H1 (cell line): ENCODE measurements at places on chromosomes 16 and 17. TPM values are rescaled to one million over a fixed set of nuclear protein-coding genes. Genes with fewer than 3 reads are reported as not detected.

DNA sequence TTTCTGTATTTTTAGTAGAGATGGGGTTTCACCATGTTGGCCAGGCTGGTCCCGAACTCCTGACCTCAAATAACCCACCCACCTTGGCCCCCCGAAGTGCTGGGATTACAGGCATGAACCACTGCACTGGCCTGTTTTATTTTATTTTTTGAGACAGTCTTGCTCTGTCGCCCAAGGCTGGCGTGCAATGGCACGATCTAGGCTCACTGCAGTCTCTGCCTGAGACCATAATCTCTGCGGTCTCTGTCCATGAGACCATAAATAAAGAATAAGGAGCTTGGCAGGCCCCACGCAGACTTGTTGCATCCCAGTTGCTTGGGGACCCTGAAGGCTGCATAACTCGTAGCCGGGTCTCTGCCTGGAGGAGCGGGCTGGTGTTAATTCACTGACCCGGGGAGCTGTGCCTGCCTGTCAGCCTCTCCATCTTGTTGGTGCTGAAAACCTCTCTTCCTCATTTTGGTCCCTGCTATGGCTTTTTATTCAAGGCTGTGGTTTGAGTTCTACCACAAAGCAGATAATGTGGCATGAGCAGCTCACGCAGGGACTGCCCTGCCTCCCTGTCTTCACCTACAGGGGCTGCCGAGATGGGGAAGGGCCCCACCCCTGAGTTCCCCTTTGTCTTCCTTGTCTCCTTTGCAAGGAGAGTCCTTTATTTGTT lies 82.1 kb downstream of the MSI2 start:
- no peaks in the 10 kb centered on the region for H3K27me3 ChIP-seq
- no peaks in the 10 kb centered on the region for H3K36me3 ChIP-seq
- DNase-seq = no peak
- peaks cover 19% of the 10 kb centered on the region for H3K4me1 ChIP-seq
- no peak overlapping the region for H3K4me3 ChIP-seq
- H3K27ac ChIP-seq = no peak overlapping the region

- no peaks in the 10 kb centered on the region for H3K27me3 ChIP-seq
- H3K36me3 ChIP-seq = no peaks in the 10 kb centered on the region
- DNase-seq = peak; percentile 96
- peaks cover 2% of the 10 kb centered on the region for H3K4me1 ChIP-seq
- no peak overlapping the region for H3K4me3 ChIP-seq
- H3K27ac ChIP-seq = no peak overlapping the region
These were observed 11.5 kb upstream of the FOXN1 start for GRCh38 chr17:28494445-28495188.

DNA sequence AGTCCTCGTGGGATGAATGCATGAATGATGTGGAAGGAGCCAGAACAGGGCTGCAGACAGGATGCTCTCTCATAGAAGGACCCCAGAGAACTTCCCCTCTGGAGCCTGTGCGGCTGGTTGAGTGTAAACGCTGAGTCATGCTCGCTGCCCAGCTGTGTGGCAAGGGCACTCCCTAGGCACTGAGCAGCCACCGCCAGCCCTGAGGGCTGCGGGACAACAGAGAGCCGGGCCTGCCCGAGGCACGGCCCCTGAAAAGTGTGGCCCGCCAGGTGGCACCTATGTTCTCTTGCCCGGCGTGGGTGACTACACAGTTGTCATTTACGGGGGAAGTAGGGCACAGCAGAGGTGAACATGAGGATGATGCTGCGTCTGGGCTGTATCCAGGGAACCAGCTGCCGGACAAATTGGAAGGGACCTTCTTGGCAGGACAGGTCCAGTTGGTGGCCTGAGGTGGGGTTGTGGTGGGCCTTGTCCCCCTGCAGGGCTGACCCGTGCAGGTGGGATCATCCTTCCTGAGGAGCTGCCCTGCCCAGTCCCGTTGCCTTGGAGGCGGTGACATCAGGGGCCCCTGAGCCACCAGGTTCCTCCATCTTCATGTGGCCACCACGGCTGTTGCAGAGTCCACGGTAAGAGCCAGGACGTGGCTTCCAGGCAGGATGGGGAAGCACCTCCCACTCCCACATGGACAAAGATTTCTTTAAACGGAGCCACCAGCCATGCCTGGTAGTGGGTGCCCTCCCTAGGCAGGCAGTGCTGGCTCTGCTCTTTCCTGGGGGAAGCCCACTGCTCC lies 94.8 kb upstream of the CBX4 start:
- DNase-seq = no peak
- peaks cover 3% of the 10 kb centered on the region for H3K4me1 ChIP-seq
- H3K36me3 ChIP-seq = no peaks in the 10 kb centered on the region
- peaks cover 2% of the 10 kb centered on the region; the same call in 1 of the 2 replicates for H3K27me3 ChIP-seq
- H3K27ac ChIP-seq = no peak overlapping the region; the same call in 1 of the 2 replicates

DNA sequence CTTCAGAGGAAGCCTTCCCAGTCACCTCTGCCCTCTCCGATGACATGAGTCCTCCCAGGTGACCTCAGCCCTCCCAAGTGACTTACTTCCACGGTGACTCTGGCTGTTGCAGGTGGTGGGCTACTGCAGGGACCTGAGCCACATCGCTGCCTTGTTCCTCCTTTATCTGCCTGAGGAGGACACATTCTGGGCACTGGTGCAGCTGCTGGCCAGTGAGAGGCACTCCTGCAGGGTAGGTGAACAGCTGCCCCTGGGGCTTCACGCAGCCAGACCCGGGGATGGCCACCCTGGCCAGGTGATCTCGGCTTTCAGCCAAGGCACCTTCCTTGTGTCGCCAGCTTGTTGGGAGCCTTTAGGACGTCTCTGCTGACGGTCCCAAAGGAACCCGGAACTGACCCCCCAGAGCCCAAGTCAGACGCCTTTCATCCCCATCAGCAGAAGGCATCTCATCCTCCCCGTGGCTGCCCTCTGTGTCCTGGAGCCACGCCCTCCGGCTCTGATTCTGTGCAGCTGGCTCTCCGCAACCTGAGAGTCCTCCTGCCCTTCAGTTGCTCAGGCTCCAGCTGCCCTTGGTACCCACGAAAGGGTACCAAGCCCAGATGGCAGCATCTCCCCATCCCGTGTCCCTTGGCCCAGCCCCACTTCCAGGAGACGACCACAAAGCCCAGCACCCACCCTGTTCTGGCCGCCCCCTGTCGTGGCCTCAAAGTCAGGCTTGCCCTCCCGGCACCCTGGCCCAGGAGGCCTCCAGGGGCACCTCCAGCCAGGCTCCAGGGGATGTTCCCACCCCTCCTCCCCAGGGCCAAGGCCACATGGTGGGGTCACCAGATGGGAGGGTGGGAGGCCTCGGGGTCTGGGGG lies 81.7 kb downstream of the GOSR1 start:
- no peaks in the 10 kb centered on the region for H3K27me3 ChIP-seq
- no peaks in the 10 kb centered on the region for H3K36me3 ChIP-seq
- no peak overlapping the region for H3K4me3 ChIP-seq
- no peak for DNase-seq
- H3K27ac ChIP-seq = no peak overlapping the region
- H3K4me1 ChIP-seq = no peaks in the 10 kb centered on the region

DNA sequence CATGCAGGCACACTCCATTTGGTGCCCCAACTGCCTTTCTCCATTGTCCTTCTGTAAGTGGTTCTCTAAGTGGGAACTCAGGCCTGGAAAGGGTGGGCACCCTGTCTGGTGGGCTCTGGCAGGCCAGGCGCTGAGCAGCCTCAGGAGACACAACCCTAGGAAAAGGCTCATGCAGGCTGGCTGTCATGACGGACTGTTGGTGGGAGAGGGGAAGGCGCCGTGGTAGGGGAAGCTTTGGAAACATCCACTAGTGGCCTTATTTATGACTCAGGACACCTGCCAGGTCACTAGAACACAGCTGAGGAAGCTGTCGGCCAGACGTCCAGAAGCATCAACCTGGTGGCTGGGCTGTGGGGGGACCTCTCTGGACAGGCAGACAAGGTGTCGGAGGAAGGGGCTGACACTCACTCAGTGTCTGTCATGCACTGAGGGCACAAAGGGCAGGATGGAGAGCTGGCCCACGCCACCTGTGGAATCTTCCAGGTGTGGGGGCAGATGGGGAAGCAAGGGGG lies 216.0 kb downstream of the SEC14L1 start:
- peaks cover 3% of the 10 kb centered on the region for H3K4me1 ChIP-seq
- H3K4me3 ChIP-seq = no peak overlapping the region
- no peaks in the 10 kb centered on the region for H3K27me3 ChIP-seq
- H3K27ac ChIP-seq = no peak overlapping the region
- DNase-seq = no peak
- no peaks in the 10 kb centered on the region for H3K36me3 ChIP-seq

DNA sequence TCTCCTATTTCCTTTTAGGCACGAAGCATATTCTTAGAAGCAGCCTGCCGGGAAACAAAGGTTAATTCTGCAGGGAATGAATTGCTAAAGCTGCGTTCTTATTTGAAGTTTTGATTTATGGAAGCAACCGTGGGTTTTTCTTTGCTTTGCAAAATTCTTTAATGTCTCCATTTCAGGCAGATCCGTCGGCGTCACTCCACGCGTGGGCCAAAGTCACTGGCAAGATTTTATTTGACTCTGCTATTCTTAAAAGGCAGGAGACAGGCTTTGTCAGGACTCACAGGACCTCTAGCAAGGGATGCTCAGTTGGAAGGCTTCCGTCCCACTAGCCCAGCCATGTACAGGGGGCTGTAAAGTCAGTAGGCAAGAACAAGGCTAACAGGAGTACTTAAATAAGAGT lies 387.3 kb upstream of the XYLT1 start:
- H3K27me3 ChIP-seq = no peaks in the 10 kb centered on the region
- H3K27ac ChIP-seq = no peak overlapping the region

Gene CLEC18A
- total RNA-seq = 0.92 and 1.4 TPM in 2 replicates

DNA sequence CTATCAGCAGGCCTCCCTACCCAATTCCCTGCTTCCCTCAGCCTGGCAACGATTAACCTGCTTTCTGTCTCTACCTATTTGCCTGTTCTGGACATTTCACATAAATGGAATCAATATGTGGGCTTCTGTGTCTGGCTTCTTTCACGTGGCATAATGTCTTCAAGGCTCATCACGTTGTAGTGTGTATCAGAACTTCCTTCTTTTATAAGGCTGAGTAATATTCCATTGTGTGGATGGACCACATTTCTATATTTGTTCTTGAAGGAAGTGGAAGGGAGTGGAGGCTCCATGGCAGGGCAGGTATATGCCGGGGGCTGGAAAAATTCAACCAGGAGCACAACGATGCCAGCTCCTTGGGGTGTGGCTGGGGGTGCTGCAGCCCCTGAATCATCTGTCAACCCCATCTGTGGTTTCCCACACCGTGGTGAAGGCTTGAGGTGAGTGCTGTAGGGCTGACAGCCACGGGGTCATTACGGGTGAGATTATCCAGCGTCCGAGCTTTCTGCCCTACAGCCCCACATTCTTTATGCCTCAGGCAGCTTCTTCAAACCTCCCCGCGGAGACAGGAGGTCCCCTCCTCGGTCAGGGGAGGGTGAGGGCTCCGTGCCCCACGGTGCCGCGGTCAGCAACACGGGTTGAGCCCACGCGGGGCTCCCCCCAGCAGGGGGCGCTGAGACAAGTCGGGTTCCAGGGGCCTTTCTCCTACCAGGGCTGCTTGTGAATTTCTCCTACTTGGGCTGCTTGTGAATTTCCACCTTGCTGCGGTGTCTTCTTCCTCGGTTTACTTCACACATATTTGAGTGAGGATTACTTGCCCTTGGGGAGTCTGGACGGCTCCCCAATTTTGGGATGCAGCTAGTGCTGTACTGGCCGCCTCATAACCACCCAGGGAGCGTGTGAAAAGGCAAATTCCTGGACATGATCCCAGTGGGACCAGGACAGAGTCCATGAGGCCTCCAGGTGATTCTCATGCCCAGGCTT lies 18.3 kb upstream of the WFIKKN2 start:
- H3K27me3 ChIP-seq = no peaks in the 10 kb centered on the region
- H3K4me3 ChIP-seq = no peak overlapping the region
- H3K27ac ChIP-seq = no peak overlapping the region

DNA sequence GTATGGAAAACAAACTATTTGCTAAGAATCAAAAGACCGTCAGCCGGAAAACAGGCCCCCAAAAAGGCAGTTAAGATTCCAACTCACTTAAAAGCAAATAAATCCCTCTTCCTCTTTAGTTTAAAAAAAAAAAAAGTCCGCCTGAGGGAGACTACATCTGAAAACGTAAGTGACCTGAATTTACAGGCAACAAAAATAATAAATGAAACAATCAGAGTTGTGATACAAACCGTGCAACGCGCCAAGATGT lies 1.1 kb downstream of the KANSL1 start:
- H3K4me3 ChIP-seq = peak overlapping the region; percentile 77
- H3K36me3 ChIP-seq = no peaks in the 10 kb centered on the region
- no peak for DNase-seq
- peak overlapping the region; percentile 95 for H3K27ac ChIP-seq
- peaks cover 22% of the 10 kb centered on the region for H3K4me1 ChIP-seq
- no peaks in the 10 kb centered on the region for H3K27me3 ChIP-seq

GRCh38 chr16:28064706-28065249 lies 1.3 kb upstream of the GSG1L start:
- no peaks in the 10 kb centered on the region; the same call in 1 of the 2 replicates for H3K36me3 ChIP-seq
- H3K4me1 ChIP-seq = peaks cover 1% of the 10 kb centered on the region; the same call in 1 of the 2 replicates
- no peak for DNase-seq
- no peak overlapping the region for H3K27ac ChIP-seq
- no peak overlapping the region for H3K4me3 ChIP-seq

Gene CARHSP1
- total RNA-seq = 300 and 326 TPM in 2 replicates

Gene LRRC75A
- 7.2 and 9.9 TPM in 2 replicates for total RNA-seq

Gene TEX19
- 0.38 and 0.54 TPM in 2 replicates for total RNA-seq

DNA sequence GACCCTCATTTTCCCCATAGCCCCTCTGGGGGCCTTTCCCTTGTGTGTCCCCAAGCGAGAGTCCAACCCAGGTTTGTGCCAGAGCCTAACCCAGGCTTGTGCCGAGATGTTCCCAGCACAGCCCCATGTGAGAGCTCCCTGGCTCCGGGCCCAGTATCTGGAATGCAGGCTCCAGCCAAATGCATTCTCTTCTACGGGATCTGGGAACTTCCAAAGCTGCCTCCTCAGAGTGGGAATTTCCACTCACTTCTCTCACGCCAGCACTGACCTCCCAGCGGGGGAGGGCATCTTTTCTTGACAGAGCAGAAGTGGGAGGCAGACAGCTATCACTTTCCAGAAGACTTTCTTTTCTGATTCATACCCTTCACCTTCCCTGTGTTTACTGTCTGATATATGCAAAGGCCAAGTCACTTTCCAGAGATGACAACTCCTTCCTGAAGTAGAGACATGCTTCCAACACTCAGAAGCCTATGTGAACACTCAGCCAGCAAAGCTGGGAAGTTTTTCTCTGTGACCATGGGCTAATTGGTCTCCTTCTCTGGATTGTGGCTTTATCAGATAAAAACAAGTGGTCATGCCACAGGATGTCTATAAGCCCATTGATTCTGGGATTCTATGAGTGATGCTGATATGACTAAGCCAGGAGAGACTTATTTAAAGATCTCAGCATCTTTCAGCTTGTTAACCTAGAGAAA lies 2.5 kb upstream of the CCL2 start:
- no peak overlapping the region for H3K4me3 ChIP-seq
- H3K27me3 ChIP-seq = no peaks in the 10 kb centered on the region
- H3K4me1 ChIP-seq = peaks cover 4% of the 10 kb centered on the region

- no peak overlapping the region for H3K4me3 ChIP-seq
- no peaks in the 10 kb centered on the region for H3K4me1 ChIP-seq
- no peaks in the 10 kb centered on the region for H3K36me3 ChIP-seq
These were observed 745.2 kb downstream of the WWOX start for GRCh38 chr16:78844682-78845081.
